ENCODE measurements at places on chromosomes 12 and 14. TPM values are rescaled to one million over a fixed set of nuclear protein-coding genes. Genes with fewer than 3 reads are reported as not detected.

DNA sequence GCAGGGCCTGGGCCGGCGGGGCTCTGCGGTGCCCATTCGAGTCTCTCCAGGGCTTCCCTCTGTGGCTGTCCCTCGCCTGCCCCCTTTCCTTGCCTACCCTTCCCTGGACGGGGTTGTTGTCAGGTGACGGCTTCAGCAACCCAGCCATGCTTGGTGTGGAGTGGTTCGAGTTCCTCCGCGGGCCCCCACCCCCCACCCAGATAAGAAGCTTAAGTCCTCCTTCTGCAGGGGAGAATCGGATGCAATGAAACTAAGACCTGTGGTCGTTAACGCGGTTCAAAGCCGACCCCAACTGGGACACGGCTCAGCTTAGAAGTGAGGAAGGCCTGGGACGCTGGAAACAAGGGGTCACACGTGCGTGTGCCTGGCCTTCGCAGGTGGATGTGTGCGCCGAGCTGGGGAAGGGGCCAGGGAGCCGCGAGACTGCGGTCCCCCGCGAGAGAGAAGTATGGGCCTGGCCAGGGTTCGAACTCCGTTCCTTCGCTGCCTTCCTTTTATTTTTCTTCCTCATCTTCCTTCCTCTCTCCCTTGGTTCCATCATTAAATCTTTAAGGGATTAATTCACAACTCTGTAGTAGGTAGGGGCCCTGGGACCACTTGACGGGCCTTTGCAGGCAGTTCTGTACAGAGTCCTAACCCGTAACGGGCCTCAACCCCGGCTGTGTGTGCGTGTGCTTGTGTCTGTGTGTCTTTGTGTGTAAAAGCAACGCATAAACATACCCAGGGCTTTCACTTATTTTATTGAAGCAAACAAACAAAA is 3.5 kb downstream of the TTC6 start:
- DNase-seq = no peak
- peaks cover 3% of the 10 kb centered on the region for H3K36me3 ChIP-seq

FAR2 gene
- total RNA-seq = 15.9 TPM

NTS gene
- 117 TPM for total RNA-seq

DNA sequence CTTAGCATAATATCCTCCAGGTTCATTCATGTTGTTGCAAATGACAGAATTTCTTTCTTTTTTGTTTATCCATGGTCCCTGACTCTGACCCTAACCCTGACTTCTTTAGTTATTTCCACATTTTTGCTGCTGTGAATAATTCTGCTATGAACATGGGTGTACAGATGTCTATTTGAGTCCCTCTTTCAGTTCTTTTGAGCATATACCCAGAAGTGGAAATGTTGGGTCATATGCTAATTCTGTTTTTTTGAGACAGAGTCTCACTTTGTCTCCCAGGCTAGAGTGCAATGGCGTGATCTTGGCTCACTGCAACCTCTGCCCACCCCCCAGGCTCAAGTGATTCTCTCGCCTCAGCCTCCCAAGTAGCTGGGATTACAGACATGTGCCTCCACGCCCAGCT is 33.1 kb downstream of the KNTC1 start:
- H3K4me3 ChIP-seq = no peak overlapping the region
- H3K27me3 ChIP-seq = no peaks in the 10 kb centered on the region
- no peaks in the 10 kb centered on the region for H3K4me1 ChIP-seq
- no peak overlapping the region for H3K27ac ChIP-seq
- DNase-seq = no peak

HPD gene
- not detected for total RNA-seq

DNA sequence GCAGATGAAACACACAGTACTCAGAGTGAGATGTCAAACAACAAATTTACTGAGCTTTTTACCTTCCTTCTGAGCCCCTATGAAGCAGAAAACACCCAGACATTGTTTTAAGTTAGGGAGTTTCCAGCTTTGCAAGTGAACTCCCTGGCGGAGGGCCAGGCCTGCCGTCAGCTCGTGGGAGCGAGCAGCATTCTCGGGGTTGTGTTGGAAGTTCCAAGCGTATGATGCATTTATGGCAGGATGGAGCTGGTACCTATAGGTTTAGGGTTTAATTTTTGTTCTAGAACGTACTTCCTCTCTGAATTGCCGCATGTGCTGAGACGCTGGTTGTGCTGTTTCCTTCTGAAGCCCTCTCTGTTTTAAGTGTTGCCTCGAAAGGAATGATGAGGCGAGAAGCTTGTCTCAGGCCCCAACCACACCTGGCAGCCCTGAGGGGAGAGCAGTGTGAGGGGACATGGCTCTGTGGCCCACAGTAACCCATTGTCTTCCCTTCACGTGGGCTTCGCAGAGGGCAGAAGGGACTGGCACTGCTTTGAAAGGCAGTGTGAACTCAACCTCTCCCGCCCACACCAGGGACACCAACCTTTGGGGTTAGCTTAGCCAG is 76.6 kb downstream of the SSPN start:
- H3K27me3 ChIP-seq = peaks cover 14% of the 10 kb centered on the region
- H3K4me1 ChIP-seq = peaks cover 21% of the 10 kb centered on the region

DNA sequence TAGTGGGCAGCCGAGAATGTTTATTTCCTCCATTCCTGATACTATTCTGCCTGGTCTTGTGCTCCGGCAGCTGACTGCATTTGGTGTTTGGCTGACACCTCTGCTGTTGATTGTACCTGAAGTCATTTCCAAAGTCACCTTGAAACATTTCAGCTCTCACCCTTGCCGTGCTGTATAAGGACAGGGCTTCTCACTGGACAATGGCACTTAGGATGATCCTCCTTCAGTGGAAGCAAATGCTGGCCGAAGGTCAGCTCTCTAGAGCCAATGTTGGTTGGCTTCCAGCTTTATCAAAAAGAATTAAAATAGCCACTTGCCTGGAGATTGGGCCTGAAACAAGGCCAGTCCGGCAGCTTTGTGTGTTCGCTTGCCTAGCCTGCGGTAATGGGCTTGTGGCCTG is 44.0 kb downstream of the ACACB start:
- DNase-seq = no peak
- peaks cover 3% of the 10 kb centered on the region for H3K4me1 ChIP-seq
- no peak overlapping the region for H3K27ac ChIP-seq
- H3K4me3 ChIP-seq = no peak overlapping the region
- H3K36me3 ChIP-seq = peaks cover 6% of the 10 kb centered on the region
- no peaks in the 10 kb centered on the region for H3K27me3 ChIP-seq

Data from type B pancreatic cell (in vitro differentiated cells).